Dorsolateral prefrontal cortex (tissue), 122 donors: ENCODE measurements at places on chromosomes 2 and 18.

DNA sequence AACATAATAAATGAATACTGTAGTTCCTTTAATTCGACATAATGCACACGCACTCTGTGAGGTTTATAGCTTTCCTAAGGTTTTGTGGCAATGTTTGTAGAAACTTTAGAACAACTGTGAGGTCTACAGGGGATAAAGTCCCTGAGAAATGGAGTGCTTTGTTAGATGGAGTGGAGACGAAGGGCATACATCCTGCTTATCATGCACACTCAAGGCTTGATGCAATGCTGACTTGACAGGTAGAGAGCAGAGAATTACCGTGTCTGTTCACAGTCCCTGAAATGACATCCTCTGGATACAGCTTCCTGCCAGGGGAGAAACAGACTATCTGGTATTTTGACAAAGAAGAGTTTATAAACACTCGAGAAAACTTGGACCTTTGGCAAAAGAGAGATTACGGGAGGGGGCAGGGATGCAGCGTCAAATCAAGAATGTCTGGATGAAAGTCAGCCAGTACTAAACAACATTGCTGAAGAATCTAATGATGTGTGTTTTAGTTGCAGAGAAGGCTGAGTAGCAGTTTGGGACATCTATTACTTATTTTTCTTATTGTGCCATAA, 766.9 kb upstream of the ZEB2 start:
- DNase-seq: no peak

GRCh38 chr2:215020283-215020682, 118.1 kb downstream of the ABCA12 start:
- no peak for DNase-seq

GRCh38 chr18:7480879-7481278, 86.2 kb upstream of the PTPRM start:
- no peak for DNase-seq

DNA sequence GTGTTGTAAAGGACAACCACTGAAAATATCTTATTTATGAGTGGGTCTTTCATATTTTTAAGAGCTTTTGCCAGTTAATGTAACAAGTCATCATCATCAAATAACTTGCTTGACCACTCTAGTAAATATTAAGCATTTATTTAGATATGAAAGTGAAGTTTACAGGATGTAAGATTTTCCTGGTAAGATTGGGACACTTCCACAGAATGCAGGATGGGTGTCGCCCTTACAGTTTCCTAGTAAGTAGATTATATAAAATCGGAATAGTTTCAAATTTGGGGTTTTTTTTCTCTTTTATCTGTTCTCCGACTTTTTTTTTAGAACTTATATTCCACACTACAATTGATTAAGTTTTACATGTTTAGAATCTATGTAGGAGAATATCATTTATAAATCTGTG, 14.8 kb upstream of the SLC40A1 start:
- no peak for DNase-seq

- DNase-seq: no peak
Observed at GRCh38 chr2:49845671-49846070, 691.4 kb upstream of the FSHR start.

GRCh38 chr2:60512062-60512622, 41.3 kb downstream of the BCL11A start:
- DNase-seq: no peak

DNA sequence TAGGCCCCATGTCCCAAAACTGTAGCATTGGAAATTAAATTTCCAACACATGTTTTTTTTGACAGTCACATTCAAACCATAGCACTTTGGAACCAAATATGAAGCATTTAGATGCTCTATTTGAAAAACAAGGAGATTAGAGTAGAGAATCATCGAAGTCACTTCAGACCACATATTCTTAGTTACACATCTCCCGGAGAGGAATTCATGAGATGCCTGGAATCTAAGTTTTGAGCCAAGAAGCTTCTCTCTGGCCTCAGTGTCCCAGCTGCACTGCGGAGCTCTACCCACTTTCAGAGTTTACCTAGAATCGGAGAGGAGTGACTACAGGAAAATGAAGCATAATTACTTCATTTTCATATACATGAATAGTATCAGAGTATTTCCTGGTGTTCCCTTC, 385.9 kb downstream of the TNS1 start:
- DNase-seq: no peak

GRCh38 chr2:238108423-238109183, 8.5 kb downstream of the ESPNL start:
- peak; percentile 39 for DNase-seq

- DNase-seq: no peak
Observed at GRCh38 chr2:121944072-121944831, 188.8 kb downstream of the TSN start.

GRCh38 chr2:210955591-210955990, 399.2 kb downstream of the CPS1 start:
- DNase-seq: no peak

DNA sequence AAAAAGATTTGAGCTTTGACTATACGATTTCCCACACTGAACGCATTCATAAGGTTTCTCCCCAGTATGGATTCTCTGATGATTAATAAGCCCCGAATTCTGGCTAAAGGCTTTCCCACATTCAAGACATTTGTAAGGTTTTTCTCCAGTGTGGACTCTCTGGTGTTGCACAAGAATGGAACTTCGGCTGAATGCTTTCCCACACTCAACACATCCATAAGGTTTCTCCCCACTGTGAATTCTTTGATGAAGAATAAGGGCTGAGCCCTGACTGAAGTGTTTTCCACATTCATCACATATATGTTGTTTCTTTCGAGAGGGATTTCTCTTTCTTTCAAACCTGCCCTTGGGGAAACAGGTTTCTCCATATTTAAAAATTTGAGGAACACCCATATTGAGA, 6.9 kb downstream of the ZNF24 start:
- no peak for DNase-seq

DNA sequence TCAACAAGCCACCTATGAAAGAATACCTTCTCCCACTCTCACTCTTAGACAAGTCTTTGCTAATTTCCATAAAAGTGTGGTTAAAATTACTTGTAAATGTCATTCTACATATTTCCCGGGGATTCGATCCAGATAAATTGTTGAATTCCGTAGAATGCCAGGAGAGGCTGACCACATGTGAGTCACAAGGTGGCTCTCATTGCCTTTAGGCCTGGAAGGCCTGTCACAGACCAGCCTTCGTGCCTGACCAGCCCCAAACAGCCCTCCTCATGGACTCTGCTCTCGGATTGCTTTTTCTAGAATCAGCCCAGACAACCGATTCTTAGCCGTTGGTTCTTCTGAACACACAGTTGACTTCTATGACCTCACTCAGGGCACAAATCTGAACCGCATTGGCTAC, 86.0 kb downstream of the RTN4 start:
- no peak for DNase-seq

DNA sequence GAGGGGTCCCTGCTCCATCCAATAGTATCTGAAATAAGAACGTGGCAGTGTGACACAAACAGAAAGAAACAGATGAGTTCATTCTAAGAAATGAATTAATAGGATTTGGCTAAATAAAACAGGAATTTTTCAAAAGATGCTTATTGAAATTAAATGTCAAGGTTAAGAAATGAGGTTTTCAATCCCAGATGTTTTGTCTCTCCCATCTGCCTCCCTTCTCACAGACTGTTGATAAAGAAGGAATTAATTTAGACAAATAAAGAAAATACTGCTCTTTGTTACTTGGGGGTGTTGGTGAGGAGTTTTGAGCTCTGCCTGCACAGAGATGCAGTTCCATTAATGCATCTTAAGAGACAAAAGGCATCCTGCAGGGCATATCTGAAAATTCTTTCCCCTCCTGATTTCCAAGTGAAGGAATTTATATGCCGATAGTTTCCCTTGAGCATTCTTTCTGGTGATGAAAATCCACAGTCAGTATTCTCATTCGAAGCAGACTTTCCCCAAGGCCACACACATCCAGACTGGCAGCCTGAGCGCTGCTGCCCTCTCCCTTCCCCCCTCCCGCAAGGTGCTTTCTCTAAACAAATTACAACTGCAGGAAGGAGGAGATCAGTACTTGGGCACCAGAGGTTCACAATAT, 385.4 kb upstream of the RND3 start:
- DNase-seq: no peak

DNA sequence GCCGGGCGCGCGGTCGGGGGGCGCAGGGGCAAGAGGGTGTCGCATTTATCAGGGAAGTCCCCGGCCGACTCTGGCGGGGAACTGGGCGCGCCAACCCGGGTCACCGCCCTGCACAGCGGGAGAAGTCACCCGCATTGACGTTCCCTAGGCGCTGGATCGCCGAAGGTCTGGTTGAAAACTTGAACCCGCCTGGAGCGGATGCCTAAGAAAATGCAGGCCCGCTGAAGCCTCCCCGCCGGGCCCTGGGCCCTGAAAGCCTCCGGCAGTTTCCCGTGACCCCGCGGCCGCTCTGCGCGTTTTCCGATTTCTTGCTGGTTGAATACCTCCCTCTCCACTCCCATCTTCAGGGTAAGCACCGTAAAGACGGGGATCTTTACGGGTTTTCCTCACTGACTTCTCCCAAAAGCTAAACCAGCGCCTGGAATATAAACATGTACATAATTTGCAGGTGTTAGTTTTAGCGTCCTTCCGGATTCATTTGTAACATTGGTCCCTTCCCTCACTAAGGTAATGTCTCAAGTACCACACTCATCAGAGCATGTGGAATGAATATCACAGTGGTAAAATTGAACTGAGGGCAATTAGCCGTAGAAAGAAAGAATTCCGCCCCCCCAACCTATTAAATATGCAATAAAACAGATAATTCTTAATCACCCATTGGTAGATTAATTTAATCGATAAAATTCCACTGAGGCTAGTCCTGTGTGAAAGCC, 675 bp upstream of the SPIRE1 start:
- peak; percentile 46 for DNase-seq

GRCh38 chr18:62284637-62285036, 40.5 kb upstream of the TNFRSF11A start:
- DNase-seq: no peak

DNA sequence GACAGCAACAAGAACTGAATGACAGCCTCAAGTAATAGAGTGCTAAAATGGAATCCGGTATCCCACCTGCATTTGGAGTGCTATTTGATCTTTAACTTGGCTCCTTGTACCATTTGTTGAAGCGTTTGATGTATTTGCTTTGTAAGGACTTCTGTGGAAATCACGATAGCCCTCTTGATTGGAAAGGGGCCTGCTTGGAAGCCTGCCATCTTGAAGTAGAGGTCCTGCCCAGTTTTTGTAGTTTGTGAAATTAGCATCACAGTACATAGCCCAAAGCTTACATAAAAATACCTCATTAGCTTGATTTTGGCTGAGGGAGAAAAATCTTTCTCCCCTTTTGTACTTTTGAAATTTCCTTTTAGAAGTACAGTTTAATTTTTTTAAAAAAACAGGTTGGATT, 2.7 kb downstream of the CDCA7 start:
- DNase-seq: no peak

GRCh38 chr2:54497763-54498680, 41.9 kb downstream of the SPTBN1 start:
- DNase-seq: no peak

DNA sequence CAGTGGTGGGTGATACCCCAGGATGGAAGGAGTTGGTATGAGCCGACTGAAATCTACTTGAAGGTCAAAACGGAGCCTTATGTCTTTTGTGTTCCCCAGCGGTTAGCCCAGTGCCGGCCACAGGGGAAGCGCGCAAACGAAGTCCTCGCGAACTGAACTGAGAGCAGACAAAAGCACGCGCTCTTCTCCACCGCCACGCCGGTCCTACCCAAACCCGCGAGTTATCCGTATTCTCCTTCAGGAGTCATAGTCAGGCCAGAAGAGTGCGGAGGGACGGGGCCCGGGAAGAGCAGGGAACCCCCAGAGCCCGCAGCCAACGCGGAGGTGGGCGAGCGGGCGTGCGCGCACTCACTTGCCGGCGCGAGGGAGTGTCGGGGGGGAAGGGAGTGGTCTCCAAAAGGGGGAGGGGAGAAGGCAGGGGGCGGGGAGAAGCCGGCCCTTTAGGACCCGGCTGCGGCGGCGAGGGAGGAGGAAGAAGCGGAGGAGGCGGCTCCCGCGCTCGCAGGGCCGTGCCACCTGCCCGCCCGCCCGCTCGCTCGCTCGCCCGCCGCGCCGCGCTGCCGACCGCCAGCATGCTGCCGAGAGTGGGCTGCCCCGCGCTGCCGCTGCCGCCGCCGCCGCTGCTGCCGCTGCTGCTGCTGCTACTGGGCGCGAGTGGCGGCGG, at the start of gene IGFBP2:
TSS of gene IGFBP2 (plus strand) at position 469 of the 664 bp plus-strand sequence. CDS start at position 573, 104 bp downstream.
- DNase-seq: no peak

DNA sequence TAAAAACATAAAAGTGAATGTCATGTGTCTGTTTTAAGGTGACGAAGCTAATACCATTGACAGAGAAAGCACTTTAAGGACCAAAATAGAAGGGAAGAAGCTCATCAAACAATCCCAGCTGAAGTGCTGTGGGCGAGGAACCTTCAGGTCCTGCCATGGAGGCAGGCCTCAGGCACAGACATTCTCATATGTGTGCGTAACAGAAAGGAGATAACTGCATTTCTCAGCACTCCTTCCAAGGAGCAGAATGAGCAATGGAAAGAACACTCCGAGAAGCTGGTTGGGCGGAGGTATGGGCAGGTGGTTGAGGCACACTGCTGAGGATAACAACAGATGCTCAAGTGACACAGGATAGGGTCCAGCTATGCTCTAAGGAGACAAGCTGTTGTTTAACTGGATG, 42.4 kb downstream of the PKDCC start:
- DNase-seq: no peak

DNA sequence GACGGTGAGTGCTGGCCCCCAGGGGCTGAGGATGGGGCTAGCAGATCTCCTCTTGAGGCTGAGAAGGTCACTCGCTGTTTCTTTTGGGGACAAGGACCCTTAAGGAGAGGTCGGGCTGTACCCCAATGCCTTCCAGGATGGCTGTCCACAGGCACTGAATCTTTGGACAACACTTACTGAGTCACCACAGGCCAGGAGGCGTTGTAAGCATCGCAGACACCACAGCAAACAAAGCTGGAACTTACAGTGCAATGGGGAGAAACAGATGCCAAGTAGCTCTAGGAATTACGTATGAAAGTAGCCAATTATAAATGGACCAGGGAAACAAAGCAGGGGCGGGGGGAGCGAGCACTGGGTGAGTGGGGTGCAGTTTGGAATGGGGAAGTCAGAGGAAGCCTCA, 219.8 kb downstream of the GLI2 start:
- DNase-seq: no peak

DNA sequence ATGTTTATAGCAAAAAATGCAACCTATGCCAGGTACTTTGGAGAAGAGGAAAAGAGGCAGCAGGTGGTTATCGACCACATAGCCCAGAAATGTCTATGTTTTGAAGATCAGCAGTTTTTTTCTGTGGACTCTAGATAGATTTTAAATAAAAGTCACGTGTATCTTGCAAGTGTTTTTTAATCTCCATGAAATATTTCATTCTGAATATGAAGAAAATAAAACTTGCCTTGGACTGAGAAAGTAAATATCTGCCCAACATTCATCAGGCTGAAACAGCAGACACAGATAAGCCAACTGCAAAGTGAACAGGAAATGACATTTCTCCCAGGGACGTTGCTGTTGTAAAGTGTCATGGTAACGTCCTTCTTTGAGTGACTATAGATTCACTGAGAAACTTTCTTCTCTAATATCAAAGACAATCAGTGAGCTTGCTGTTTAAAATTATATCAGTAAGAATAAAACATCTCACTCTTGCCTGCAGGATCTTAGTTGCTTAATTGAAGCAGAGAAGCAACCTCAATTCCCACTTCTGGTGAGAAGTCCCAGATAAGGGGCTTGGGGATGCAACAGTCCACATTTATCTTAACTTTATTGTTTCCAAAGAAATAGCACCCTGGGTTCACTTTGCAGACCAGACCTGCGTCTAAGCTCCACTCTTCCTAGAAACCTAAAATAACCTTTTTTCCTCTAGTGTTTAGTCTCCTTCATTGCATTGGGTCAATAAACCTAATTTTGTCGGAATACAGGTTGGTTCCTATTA, 6.3 kb downstream of the MYOM1 start:
- DNase-seq: no peak
